Regular cardiac myocyte (primary cell): ENCODE measurements at places on chromosomes 2 and 18. TPM values are rescaled to one million over a fixed set of nuclear protein-coding genes. Genes with fewer than 3 reads are reported as not detected.

Gene ACVR1C
- total RNA-seq, result 0.58 and 0.85 TPM in 2 replicates

Gene MYO5B
- 0.28 and 0.38 TPM in 2 replicates for total RNA-seq

Gene CHRNG
- not detected in 2 replicates for total RNA-seq

Gene ADAM17
- total RNA-seq, result 35.7 and 80.1 TPM in 2 replicates

Gene STARD6
- 0.28 TPM in 1 of 2 replicates, not detected in the other for total RNA-seq

Gene HIBCH
- total RNA-seq, result 15.1 and 19.7 TPM in 2 replicates

Gene IGFBP5
- 363 and 386 TPM in 2 replicates for total RNA-seq

Gene TP53I3
- total RNA-seq, result 22.3 and 34.5 TPM in 2 replicates
